Forelimb muscle (tissue), 1 donor: ENCODE measurements at places on chromosomes 16 and 17.

GRCh38 chr16:83433201-83433600, 374.6 kb upstream of the HSBP1 start:
- DNase-seq, result no peak

GRCh38 chr16:12252616-12253015, 276.1 kb downstream of the SNX29 start:
- DNase-seq, result no peak

GRCh38 chr17:410543-411401, 58.2 kb upstream of the RPH3AL start:
- DNase-seq, result no peak

- no peak for DNase-seq
Observed at GRCh38 chr17:50043290-50044148, 12.4 kb upstream of the ITGA3 start.

DNA sequence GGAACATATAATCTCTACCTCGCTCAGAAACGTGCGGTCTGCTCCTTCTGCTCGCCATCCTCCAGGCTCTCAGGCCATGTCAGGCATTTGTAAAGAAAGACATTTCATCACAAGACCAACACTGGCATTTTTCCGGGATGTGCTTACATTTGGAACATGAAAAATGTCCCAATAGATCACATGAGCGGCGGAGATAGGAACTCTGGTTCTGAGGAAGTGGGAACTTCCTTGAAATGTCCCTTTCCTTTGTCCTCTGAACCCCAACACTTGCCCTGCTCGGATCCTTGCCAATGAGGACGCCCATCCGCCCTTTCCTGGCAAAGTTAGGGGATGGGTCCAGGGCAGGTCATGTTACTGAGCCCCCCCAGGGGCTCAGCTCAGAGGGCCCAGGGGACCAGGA, 130.5 kb downstream of the MAF start:
- DNase-seq, result peak; percentile 17

- DNase-seq, result no peak
Observed at GRCh38 chr16:30490210-30490609, 17.7 kb downstream of the ITGAL start.

DNA sequence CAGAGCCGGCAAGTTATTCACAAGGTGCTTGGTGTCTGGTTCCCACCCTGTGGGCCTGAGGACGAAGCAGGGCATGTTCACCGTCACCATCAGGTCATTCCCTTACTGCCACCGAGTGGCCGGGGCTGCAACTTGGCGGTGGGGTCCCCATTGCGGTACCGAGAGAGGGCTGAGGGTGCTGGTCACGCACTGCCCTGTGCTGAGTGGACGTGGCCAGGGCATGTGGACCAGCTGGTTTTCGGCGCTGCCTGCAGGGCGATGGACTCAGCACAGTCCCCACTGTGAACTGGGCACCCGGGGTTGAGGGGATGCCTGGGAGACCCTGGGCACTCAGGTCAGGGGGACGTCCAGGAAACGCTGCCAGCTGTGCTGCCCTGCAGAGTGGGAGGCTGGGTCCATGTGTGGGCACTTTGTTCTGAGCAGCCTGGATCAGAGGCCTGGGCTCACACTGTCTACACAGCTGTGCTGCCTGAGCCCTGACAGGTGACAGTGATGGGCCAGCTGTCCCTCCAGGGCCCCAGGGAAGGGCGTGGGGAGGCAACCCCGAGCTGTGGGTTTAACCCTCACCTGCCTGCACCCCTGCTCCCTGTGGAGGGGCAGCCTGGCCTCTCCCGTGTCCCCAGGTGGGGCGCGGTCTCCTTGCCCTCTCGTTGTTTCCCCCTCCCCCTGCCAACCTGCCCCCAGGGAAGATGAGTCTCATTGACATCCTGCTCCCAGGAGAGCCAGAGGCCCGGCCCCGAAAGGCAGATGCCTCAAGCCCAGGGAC, 39.3 kb upstream of the GNG13 start:
- no peak for DNase-seq

- no peak for DNase-seq
Observed at GRCh38 chr17:28226563-28227315, 92.3 kb upstream of the TMEM97 start.

- DNase-seq, result no peak
Observed at GRCh38 chr17:52357854-52358253, 199.3 kb upstream of the CA10 start.

DNA sequence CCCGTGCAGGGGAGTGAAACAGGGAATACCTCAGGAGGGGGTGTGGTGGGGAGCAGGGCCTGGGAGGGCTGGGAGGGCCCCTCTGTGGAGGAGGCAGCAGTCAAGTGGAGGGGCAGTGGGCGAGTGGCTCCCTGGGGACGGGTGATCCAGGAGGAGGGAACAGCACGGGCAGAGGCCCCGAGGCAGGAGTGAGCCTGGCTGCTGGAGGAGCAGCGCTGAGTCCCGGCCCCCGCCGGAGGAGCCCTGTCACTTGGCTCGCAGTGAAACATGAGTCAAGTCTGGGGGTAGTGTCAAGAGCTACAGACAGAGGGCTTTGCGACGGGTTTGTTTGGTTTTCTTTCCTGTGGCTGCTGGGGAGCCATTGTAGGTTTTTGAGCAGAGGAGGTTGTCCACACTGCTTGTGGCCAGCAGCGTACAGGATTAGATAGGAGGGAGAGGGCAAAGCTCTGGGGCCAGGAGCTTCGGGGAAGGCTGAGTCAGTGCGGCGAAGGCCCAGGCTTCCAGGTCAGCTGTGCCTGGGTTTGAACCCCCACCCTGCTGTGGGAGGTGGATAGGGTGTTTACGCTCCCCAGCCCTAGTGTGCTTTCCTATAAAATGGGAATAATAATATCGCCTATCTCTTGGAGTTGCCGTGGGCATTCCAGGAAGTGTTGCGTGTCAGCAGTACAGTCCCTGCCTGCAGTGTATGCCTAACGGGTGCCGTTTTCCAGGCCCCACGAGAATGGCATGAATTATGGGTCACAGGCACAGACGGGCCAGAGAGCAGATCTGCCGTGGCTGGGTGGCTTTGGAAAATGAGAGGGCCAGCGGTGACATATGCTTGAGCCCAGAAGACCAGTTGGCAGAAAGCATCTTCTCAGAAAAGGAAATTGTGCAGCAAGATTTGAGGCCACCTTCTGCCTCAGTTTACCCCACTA, 115.9 kb upstream of the CIBAR2 start:
- no peak for DNase-seq

DNA sequence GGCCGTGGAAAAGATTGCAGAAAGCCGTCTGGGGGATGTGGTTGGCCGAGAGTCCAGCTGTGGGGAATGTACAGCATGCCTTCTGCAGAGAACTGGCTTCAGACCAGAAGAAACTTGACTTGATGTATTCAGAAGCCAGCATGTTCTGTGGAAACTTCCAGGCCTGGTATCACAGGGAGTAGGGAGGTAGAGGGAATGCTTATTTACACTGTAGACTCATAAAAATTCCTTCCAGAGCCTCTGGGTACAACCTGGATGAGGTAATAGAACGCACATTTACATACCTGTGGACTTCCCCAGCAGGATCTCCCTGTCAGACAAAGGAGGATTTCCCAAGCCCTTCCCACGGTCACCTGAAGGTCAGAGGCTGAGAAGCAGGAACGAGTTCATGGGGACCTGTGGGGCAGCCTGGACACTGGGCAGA, 11.8 kb upstream of the GAS7 start:
- DNase-seq, result no peak

GRCh38 chr16:2603165-2604015, 65.6 kb downstream of the PDPK1 start:
- DNase-seq, result peak; percentile 83

DNA sequence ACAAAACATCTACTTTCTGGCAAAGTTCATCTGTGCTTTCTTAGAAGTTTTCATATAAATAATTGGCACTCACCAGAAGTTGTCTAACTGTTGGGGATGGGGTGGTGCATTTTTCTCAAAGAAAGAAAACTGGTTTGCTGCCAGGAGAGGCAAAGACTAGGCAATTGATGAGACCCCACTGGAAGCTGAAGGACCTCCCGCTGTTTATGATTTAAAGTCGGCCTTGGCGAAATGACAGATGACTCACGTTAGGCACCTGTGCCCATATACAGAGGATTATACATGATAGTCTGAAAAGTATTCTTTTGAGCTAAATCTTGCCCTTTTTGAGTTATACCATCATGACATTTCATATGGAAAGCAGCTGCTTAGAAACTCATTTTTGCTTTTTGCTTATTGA, 193.0 kb upstream of the ZFHX3 start:
- DNase-seq, result no peak

- DNase-seq, result no peak
Observed at GRCh38 chr16:12559714-12560113, 244.0 kb downstream of the CPPED1 start.
